ENCODE measurements at places on chromosomes 5 and 9.

- DNase-seq = no peak
These were observed 281.2 kb downstream of the NR2F1-AS1 start for GRCh38 chr5:93299681-93300308.

- DNase-seq = no peak
These were observed 34.4 kb downstream of the DOCK8 start for GRCh38 chr9:249025-249424.

DNA sequence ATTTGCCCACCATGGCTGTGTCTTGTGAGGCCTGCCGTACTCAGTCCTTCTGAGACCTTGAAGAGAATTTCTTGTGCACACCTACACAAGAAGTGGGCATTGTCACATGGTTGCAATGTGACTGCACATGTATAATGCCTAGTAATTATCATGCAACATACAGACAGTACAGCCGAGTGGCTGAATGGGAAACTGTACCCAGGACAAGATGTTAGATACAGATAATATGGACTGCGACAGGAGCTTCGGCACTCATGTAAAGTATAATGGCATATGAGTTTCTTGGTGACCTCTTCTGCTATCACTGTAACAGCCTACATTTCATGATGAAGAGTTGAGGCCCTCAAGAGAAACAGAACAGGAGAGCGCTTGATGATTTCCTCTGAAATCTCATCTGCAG, 4.8 kb upstream of the PRKACG start:
- no peak for DNase-seq

- DNase-seq = no peak
These were observed 303.4 kb upstream of the ATP10B start for GRCh38 chr5:161155451-161155850.

- DNase-seq = no peak
These were observed 308.7 kb upstream of the BRINP1 start for GRCh38 chr9:119677811-119678505.

GRCh38 chr5:89047571-89047970, 164.6 kb upstream of the MEF2C start:
- no peak for DNase-seq

DNA sequence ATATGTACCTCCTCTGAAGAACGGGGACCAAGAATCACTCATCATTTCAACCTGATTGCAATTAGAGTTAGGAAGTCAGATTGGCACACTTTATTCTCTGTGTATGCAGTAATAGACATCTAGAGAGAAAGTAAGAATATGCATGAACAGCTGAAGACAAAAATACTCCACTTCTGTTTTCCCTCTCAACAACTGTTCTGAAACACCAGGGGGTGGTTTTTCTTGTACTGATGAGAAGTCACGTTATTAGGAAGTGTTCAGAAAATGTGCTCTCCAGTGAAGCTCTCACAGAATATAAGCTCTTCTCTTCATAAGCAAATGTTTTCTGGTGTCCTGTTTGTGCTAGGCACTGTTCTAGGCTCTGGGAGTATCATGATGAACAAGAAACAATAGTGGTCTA, 531.7 kb upstream of the C9orf72 start:
- DNase-seq = no peak

- no peak for DNase-seq
These were observed 214.2 kb downstream of the PRR16 start for GRCh38 chr5:120678279-120678678.

- no peak for DNase-seq
These were observed 79.7 kb upstream of the SMIM23 start for GRCh38 chr5:171705830-171706468.

GRCh38 chr9:23764219-23764618, 61.8 kb downstream of the ELAVL2 start:
- no peak for DNase-seq

DNA sequence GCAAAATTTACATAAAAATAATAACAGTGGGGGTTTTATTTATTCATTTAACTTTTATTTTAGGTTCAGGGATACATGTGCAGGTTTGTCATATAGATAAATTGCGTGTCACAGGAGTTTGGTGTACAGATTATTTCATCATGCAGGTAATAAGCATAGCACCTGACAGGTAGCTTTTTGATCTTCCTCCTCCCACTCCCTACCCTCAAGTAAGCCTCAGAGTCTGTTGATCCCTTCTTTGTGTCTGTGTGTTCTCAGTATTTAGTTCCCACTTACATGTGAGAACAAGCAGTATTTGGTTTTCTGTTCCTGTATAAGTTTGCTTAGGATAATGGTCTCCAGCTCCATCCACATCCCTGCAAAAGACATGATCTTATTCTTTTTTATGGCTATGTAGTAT, 240.3 kb downstream of the KIAA0825 start:
- DNase-seq = no peak

GRCh38 chr5:17232405-17232804, 15.0 kb downstream of the BASP1 start:
- DNase-seq = no peak

DNA sequence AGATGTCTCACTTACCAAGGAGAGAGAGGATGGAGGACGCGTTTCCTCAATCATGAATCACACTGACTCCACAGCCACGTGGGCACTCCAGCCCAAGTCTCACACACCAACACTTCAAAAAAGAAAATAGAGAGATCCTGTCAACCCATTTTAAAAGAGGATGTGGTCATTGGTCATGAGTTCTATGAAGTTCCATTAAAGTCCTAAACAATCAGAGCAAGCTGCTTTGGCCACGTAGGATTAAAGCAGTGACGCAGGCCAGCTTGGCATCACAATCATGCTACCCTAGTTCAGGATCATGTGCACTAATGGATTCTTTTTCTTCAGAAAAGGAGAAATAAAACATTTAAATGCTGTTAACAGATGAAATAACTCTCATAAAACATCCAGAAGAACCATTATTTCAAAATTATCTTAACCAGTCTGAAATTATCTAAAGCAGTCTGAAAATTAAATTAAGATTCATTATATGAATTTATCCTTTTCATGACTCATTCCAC, 108.1 kb downstream of the SEMA5A start:
- DNase-seq = no peak

- DNase-seq = no peak
These were observed 25.9 kb upstream of the UNC5A start for GRCh38 chr5:176784218-176785165.

DNA sequence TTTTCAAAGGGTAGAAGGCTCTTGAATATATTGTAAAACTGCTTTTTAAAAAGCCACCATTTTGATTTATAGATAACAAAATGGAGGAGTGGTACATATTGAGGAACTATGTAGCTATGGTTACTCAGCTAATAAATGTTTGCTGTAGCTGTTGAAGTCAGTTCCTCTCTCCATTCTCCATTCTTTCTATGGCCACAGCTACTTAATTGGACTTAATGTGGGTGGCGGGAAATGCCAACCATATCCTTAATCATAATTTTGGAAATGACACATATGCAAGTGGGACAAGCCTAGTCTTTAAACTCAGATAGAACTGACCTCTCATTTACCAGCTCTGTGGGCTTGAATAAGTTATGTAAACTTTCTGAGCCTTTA, 10.6 kb downstream of the CDKN2A start:
- no peak for DNase-seq

- no peak for DNase-seq
These were observed 336.3 kb downstream of the KDM4C start for GRCh38 chr9:7094052-7094451.

GRCh38 chr5:106020894-106021293, 1649.8 kb downstream of the EFNA5 start:
- no peak for DNase-seq

DNA sequence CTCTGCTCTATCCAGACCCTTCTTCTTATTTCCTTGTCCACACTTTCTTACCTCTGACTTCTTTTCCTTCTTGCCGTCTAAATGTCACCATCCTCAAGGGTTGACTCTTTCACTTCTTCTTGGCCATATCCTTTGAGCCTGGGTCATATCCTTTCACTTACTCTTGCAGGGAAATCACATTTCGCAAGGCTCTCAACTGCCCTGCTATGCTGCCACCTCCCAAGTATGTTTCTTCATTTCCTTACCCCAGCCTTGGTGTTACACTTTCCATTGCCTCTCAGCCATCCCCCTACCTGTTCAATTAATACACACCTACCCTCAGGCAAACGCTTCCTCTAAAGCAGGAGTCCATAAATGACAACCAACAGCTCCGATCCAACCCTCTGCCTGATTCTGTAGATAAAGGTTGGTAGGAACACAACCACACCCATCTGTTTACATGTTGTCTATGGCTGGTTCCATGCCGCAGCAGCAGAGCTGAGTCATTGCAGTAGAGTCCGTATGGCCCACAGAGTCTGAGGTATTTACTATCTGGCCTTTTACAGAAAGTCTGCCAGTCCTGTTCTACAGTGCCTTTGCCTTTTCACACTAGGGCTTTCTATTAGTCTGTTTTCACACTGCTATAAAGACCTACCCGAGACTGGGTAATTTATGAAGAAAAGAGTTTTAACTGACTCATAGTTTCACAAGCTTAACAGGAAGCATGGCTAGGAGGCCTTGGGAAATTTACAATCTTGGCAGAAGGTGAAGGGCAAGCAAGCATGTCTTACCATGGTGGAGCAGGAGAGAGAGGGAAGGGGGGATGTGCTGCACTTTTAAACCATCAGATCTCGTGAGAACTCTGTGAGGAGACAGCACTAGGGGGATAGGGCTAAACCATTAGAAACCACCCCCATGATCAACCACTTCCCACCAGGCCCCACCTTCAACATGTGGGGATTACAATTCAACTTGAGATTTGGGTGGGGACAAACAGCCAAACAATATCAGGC, 97.9 kb downstream of the SV2C start:
- DNase-seq = no peak
